Activated T-cell treated with anti-CD3 and anti-CD28 coated beads, Interleukin-2, amount 50 U/mL, for 24 hours (primary cell): ENCODE measurements at places on chromosomes 7 and 10.
A peak's percentile ranks its signal among the peaks of the same experiment; 100 is the strongest.

DNA sequence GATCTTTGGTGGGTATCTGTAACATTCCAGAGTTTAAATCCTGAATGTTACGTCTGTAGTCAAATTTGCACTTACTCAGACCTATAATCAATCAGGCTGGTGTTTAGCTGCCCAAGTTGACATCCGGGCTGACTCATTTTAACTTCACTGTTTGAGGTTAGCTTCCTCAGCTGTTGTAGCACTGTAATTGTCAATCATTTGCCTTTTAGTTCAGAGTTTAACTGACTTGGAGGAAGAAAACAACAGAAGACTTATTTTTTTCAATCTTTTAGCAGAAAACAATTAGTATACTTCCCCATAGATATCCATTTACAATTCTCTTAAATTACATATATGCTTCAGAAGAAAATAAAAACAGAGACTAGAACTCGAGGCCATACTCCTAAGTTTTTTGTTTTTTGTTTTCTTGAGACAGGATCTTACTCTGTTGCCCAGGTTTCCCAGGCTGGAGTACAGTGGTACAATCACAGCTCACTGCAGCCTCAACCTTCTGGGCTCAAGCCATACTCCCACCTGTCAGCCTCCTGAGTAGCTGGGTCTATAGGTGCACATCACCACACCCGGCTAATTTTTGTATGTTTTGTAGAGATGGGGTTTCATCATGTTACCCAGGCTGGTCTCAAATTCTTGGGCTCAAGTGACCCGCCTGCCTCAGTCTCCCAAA, 38.5 kb upstream of the LRRC17 start:
- no peak overlapping the region for H3K4me3 ChIP-seq
- no peak for DNase-seq
- H3K4me1 ChIP-seq = peaks cover 33% of the 10 kb centered on the region

DNA sequence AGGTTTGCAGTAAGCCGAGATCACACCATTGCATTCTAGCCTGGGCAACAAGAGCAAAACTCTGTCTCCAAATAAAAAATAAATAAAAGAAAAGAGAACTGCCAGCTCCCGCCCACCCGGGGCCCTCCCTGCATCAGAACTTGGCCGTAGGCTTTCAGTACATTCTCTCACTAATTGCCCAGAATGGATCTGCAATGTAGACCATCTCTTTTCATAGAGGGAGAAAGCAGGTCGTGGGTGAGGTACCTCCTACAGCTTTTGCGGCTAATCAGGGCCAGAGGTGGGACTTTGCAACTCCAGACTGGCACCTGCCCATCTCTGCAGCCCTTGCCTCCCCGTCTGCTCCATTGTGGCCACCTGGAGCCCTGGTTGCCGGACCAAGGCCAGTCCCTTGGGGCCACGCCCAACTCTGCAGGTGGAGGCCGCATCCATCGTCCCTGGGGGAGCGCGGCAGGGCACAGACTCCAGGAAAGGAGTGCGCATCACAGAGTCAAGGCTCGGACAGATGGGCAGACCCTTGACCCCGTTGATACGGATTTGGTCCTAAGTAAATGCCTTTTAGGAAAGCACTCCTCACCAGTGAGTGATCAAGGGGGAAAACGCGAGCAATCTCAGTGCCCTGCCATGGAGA, 179.1 kb upstream of the SH2B2 start:
- H3K4me3 ChIP-seq = no peak overlapping the region
- no peak overlapping the region for H3K27ac ChIP-seq
- H3K4me1 ChIP-seq = no peaks in the 10 kb centered on the region
- H3K27me3 ChIP-seq = no peaks in the 10 kb centered on the region

- peak overlapping the region; percentile 84 for H3K4me3 ChIP-seq
- H3K27ac ChIP-seq = peak overlapping the region; percentile 92
- no peak for DNase-seq
- peaks cover 40% of the 10 kb centered on the region for H3K4me1 ChIP-seq
- H3K27me3 ChIP-seq = no peaks in the 10 kb centered on the region
Measured at GRCh38 chr7:158830211-158830723, 958 bp upstream of the ESYT2 start.

GRCh38 chr10:79220307-79220706, 127.0 kb upstream of the PPIF start:
- no peak overlapping the region for H3K27ac ChIP-seq
- peaks cover 9% of the 10 kb centered on the region for H3K36me3 ChIP-seq
- H3K4me1 ChIP-seq = no peaks in the 10 kb centered on the region
- DNase-seq = no peak
- no peak overlapping the region for H3K4me3 ChIP-seq

DNA sequence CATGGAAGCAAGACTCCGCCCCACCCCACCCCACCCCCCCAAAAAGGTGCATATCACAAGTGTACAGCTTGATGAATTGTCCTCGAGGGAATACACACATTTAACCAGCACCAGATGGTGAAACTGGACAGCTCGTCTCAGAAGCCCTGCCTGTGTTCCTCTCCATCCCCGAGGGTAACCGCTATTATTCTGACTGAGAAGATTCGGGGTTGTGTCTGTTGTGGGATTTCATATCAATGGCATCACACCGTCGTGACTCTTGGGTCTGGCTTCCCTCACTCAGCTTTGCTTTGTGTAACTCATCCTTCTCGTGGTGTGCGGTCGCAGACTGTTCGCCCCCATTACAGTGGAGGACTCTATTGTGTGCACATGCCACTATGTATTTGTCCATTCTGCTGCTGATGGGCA, 18.9 kb downstream of the PODXL start:
- DNase-seq = no peak
- H3K27me3 ChIP-seq = no peaks in the 10 kb centered on the region
- H3K36me3 ChIP-seq = no peaks in the 10 kb centered on the region
- no peak overlapping the region for H3K4me3 ChIP-seq
- H3K4me1 ChIP-seq = no peaks in the 10 kb centered on the region

DNA sequence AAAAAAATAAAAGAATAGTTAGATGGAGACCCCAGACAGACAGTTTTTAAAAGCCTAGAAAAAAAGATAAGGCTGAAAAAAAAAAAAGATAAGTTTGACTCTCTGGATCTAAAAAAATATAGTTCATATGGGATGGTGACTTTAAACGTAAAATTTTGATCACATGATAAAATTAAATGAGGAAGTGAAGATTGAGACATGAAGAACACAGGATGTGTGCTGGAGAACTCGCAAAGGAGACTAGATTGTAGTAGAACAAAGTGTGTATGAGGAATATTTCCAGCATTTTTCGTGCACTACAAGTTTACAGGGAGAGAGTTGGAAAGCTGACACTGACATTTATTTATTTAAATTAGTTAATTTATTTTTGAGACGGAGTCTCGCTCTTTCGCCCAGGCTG, 286.4 kb downstream of the PRPF18 start:
- no peaks in the 10 kb centered on the region for H3K27me3 ChIP-seq
- no peak for DNase-seq
- H3K27ac ChIP-seq = no peak overlapping the region
- peaks cover 9% of the 10 kb centered on the region for H3K4me1 ChIP-seq
- H3K36me3 ChIP-seq = no peaks in the 10 kb centered on the region

DNA sequence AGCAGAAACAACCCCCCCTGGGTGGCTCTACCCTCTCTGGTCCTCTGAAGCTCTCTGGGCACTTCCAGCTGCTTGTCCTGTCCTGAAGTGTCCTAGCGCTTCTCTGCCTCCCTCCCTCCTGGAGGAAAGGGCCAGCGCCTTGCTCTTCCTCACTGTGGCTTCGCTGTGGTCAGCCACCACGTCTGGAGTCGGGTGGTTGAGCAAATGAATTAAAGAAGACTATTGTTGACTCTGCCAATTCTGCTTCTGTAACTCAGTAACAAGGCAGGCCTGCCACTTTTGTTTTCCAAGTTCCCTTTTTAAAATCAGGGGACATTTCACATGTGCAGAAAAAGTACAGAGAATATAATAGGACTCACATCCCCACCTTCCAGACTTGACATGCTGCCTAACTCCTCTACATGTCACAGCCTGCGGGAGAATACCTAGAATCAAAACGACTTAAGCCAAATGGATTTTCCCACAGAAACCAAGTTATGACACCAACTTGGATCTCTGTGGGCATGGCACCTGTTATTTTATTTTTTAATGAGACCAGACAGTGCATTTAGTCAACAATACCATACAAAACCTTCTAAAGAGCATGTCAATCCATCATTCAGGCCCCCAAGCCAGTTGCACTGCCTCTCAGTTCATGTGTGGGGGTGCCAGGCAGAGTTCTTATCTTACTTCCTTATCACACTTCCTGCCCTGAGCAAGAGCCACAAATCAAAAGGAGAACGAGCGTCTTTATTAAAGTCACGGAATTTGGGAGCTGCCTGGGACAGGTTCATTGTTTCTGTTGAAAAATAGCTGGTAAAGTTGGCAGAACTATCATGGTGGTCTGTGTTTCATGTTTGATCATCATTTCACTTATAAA, 6.8 kb downstream of the FFAR4 start:
- peaks cover 7% of the 10 kb centered on the region for H3K4me1 ChIP-seq
- H3K27me3 ChIP-seq = peaks cover 54% of the 10 kb centered on the region
- DNase-seq = no peak
- no peak overlapping the region for H3K4me3 ChIP-seq

DNA sequence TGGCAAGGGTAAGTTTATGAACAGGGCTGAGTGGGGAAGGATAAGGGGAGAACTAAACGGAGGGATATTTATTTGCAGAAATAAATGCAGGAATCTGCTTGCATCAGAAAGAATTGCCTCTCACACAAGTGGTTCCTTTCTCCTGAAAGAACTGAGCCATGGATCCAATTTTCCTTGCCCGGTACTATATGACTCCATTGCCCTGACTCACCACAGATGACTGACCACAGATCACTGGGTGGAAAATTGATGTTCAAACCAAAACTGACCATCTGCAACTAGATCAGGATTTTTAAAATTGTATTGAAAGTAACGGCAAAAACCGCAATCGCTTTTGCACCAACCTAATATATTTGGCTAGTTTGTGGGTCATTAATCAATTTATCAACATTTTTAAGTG, 6.2 kb upstream of the MACC1 start:
- DNase-seq = no peak
- no peak overlapping the region for H3K4me3 ChIP-seq
- peaks cover 5% of the 10 kb centered on the region for H3K4me1 ChIP-seq
- no peaks in the 10 kb centered on the region for H3K27me3 ChIP-seq
- no peaks in the 10 kb centered on the region for H3K36me3 ChIP-seq
